ENCODE measurements at places on chromosomes 2 and 18.

- ATAC-seq = no peak
Observed at GRCh38 chr2:239127513-239127912, 273.3 kb downstream of the HDAC4 start.

DNA sequence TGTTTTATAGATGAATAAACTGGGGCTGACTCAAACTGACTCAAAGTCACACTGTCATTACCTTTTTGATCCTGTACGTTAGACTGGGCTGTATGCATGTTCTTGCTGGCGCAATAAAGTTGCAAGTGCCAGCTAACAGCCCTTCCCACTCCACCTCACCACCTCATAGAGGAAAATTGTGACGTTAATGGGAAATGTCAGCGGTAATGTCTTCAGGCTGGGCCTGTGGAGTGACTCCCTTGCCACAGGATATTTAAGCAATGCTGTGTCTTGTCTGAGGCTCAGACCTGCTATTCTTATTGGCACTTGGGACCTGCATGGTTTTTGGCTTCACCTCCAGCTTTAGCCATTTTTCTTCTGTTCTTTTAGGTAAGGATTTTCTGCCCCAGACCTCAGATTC, 25.2 kb upstream of the CASP10 start:
- ATAC-seq = peak; percentile 65

DNA sequence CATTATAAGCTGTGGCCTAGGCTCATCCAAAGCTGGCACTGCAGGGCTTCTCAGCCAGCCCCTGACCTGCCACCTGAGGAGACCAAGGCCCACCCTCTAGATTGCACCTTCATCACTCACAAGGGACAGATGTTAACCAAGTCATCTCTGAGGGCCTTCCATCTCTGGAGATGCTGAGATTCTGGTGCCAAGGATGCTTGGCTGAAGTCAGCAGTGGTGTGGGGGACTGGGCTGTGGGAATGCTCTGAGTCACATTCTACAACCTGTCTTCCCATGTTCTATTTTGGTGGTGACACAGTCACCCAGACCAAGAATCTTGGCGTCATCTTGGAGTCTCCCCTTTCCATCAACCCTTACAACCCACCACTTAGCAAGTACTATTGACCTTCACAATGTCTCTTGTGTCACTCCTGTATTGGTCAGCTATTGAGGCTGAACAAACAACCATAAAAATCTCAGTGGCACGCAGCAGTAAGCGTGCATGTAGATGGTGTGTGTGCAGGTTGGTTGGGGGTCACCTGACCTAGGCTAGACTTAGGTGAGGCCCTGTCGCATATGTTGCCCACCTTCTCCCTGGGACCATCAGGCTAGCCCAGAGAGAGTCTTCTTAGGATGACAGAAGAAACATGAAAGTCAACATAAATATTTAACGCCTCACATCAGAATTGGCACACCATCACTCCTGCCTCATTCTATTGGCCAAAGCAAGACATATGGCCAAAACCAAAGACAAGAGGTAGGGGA, 135.0 kb downstream of the SMAD7 start:
- no peak for ATAC-seq

DNA sequence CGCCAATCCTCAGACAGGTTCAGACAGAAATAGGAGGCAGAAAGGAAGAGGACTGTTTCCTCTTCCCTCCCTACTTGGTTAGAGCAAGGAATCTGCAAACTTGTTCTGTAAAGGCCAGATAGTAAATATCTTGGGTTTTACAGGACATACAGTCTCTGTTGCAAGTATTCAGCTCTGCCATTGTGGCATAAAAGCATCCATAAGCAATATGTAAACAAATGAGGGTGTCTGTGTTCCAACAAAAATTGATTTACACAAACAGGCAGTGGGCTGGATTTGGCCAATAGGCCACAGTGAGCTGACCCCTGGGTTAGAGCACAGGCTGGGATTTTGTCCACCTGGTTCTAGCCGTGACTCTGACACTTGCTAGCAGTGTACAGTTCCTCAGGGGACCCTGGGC, 89.4 kb downstream of the NRP2 start:
- no peak for ATAC-seq

DNA sequence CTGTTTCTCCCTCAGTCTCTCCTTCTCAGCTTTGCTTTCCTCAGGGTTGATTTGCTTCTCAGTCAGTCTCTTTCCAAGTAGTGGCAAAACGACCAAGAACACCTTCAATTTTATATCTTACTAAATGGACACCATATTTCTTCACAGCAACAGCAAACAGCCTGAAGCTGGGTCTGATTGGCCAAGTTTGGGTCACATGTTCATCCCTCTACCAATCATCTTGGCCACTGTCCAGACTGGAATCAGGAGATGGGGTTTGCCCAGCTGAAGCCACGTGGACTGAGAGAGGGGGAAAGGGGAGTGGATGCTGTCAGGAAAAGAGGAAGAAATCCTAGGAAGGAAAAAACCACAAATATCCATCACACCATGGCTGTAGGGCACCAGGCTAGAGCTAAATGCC, 42.0 kb upstream of the ACMSD start:
- no peak for ATAC-seq

GRCh38 chr2:127551221-127551930, 15.9 kb downstream of the MYO7B start:
- ATAC-seq = no peak

DNA sequence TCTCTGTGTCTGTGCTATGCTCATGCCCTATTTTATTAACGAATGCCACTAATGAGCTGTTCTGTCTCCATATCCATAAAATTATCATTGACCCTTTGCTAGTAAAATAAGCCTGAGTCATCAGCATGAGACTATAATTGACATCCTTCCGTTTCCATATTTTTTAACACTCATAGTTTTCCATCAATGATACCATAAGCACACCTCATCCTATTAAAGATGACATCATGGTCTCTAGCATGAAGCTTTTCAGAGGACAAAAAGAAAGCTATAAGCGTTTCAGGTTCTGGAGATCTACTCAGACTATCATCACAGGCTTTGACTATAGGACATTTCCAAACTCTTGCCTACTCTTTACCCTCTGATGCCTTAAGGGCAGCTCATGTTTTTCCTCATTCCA, 1.2 kb upstream of the DSC2 start:
- ATAC-seq = no peak

DNA sequence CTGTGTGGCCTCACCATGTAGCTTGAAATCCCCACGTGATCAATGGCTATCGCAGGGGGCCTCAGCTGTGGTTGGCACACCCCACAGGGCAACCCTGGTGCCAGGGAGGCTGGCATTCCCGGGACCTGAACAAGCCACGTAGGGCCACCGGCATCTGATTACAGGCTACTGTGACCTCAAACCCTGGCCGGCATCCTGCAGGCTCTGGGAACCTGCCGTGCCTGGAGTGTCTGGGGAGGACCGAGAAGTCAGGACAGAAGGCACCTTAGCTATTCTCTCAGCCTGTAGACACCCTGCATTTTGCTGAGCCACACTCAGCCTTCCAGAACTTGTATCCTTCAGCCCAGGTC, 213.0 kb downstream of the GLI2 start:
- no peak for ATAC-seq

DNA sequence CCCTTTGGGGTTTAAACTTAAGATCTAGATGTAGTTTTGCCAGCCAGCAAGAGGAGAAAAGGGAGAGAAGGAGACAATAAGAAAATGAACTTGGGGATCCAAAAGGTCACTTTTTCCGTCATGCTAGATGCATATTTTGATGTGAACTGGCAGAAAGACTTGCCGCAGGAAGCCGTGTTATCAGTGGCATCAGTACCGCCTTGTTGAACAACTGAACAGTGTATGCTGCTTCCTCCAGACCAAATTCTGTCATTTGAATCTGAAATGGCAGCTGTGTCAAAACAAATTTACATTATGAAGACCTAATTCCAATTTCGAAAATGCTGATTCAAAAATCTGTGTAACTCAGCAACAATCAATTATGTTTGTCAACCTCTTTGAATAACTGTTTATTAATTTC, 42.1 kb downstream of the TMEM200C start:
- ATAC-seq = no peak

DNA sequence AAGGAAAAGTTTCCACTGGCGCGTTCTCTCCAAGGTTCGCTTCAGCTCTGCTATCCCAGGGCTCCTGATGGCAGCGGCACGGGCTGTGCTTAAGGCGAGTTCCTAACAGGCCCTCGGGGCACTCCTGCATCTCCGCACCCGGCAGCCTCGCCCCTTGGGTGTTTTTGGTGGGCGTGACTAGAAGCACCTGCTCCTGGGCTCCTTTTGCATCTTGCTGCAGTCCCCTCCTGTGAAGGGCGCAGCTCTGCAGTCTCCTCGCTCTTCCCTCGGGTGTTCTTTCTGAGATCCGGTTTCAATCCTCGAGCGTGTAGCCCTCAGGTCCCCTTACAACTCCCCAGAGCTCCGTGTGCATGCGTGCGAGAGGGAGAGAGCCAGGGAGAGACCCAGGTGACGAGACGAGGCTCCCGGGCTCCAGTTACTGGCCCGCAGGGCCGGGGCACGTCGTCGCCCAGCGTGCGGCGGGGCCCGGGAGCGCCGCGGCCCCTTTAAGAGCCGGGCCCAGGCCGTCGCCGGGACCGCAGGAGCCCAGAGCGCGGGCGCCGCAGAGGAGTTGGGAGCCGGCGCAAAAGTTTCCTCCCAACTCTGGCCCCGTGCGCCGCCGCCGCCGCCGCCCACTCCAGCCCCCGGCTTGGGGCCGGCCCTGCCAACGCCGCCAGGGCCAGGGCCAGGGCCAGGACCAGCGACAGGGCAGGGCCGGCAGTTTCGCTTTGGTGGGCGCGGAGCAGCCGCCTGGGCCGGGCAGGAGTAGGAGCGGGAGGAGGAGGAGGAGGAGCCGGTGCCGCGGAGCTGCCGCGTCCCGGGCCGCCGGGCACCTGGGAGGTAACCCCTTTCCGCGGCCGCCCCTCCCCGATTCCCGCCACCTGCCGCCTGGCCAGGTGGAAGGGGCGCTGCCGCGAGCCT, at the start of gene PARD3B:
PARD3B (plus strand) TSS at position 515 of the 900 bp plus-strand sequence. CDS start 525 bp downstream, outside the sequence.
- peak; percentile 49 for ATAC-seq

DNA sequence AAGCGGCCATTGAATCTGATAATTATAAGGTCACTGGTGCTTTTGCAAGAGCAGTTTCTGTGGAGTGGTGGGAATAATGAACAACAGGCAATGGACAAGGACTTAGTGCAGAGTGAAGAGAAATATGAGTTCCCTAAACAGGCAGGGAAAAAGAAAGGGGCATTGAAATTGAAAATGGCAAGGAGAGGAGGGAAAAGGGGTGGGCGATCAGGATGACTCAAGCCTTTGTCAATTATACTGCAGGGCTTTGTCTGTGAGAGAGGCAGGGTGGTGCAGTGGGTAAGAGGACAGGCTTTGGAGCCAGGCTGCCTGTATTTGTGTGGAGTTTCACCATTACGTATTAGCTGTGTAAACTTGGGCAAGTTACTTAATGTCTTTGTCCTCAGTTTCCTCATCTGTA, 29.5 kb upstream of the PAIP2B start:
- ATAC-seq = no peak

DNA sequence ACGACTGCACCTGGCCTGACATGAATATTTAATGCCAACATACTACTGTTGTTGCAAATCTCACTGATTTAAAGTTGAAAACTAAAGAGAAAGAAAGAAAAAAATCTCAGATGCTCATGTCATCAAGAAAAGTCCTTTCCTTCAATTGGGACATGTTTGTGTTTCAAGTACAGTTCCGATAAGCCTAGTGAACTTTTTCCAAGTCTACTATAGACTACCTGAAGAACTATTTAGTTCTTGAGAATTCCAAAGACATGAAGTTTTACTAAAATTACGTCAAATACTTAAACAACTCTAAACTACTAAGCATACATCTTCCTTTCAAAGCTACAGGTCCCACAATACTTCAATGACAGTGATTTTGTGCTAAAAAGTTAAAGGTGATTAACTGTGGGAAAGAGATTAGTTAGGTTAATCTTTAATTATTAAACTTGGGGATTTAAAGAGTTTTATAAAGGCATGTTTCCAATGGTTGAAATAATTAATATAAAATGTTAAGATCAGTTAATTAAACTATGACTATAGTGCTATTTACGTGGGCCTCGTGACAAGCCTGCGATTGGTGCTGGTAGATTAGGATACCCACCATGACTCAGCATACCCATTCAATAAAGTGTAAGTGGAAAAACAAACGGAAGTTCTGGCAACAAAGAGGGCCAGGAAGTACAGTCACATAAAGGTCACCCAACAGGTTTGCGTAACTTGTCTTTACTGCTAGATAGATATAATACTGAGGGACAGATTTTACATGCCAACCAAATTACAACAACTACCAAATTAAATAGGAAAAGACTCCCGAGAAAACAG, 55.5 kb downstream of the SEPTIN10 start:
- no peak for ATAC-seq

DNA sequence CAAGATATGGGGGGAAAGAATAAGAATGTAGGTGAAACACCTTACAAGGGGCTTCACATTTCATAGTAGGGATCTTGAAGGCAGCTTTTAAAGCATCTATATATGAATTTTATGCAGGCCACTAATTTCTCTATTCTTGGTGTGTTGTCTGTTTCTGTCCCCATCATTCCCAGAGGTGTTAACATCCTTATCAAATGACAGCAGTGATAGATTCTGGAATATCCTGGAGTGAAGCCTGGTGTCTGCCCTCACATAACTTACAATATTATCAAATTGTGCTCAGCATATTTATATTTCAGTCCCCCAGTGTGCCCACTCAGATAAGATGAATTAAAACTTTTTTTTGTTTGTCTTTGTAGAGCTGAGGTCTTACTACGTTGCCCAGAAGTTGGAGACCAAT, 486.2 kb downstream of the EPHA4 start:
- no peak for ATAC-seq

DNA sequence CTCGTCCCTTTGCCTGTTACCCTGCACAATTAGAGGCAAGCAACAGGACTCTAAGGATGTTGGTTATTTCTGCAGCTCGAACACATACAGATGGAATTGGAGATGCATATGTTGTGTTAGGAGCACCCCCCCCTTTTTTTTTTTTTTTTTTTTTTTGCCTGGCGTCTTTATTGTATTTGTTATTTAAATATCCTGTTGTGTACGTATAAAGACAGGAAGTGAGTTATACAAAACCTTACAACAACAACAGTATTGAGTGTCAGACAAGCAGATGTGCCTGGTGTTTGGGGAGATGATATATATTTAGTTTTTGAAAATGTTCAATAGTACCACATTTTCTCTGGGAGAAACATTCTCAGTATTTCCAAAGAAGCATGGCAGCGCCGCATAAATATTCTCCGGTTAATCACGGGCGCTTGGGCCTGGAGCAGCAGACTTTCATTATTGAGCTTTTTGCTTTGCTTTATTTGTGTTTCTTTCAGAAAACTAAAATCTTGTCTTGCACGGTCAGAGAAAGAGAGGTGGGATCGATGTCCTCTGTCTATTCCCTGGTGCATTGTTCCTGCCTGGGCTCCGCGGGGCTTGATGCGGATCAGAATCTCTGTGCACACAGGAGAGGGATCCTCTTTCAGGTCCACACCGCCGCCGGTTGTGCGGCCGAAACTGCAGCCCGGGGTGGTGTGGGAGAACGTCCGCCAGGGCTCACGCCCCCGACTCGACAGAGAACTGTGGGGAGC, 23.2 kb upstream of the ZNF516 start:
- peak; percentile 41 for ATAC-seq

GRCh38 chr2:171432969-171433762, 624 bp downstream of the METTL8 start:
- ATAC-seq = peak; percentile 50

- ATAC-seq = no peak
Observed at GRCh38 chr2:113028112-113028511, 22.9 kb downstream of the IL36A start.

GRCh38 chr2:3637692-3638455, 20.1 kb upstream of the ALLC start:
- no peak for ATAC-seq

All from stimulated activated memory B cell treated with anti-CD40 and anti-IgM and Interleukin-4, amounts not matched to agents 10 μg/mL and 1 μg/mL and 100 μg/mL, for 72 hours (primary cell).